Stimulated activated CD4-positive, alpha-beta T cell treated with anti-CD3 and anti-CD28 coated beads, Interleukin-4, amount 100 ng/mL, for 24 hours (primary cell): ENCODE measurements at places on chromosomes 13 and 19.

DNA sequence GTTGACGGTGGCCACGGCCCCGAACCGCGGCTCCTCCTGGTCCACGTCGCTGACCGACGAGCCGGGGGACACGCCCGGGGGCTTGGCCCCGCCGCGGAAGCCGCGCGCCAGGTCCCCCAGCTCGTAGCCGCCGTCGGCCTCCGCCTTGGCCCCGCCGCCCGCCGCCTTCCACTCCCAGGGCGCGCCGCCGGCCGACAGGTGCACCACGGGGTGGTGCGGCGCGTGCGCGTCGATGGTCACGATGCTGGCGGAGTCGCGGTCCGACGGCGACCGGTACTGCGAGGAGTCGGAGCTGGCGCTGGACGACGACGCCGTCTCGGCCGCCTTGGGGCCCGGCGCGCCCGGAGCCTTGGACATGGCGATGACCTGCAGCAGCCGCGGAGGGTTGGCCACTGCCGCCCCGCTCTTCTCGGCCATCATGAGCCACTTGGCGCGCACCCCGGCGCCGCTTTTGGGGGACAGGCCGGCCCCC lies 9.0 kb downstream of the PLPPR3 start:
- DNase-seq: no peak

GRCh38 chr13:46571189-46571908 lies 18.4 kb downstream of the LRCH1 start:
- no peak for DNase-seq

- no peak for DNase-seq
Observed at GRCh38 chr19:17314007-17314593, 4.7 kb downstream of the DDA1 start.

GRCh38 chr13:20144141-20144850 lies 16.6 kb downstream of the GJA3 start:
- no peak for DNase-seq

DNA sequence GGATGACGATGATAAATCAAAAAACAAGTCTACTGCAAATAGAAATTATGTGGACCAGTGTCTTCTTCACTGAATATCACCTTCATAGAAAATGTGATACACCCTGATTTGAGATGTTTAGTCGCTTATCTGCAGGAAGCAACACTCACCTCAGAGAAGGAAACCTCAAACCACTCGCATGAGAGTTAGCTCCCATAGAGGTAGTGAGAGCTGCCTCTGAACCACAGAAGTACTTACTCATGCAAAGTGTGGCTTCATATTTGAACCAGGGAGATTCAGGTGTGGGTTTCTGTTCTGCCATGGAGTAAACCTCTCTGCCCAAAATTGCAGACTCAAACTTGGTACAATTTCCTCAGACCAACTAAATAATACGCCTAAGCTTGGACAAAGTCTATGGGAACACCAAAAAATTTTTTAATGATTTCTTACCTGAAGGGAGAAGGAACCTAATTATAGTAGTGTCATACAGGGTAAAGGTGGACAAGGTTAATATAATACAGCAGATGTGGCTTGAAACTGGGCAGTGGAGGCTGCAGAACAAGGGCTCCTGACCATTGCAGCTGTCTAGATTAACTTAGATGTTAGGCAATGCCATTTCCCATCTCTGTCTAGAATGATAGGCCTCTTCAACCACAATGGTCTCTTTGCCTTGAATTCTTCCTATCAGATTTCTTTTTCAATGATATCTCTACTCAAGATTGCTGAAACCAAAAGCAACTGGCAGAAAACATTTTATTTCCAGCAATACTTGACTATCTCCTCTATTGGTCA lies 29.6 kb upstream of the RCBTB2 start:
- peak; percentile 75 for DNase-seq

DNA sequence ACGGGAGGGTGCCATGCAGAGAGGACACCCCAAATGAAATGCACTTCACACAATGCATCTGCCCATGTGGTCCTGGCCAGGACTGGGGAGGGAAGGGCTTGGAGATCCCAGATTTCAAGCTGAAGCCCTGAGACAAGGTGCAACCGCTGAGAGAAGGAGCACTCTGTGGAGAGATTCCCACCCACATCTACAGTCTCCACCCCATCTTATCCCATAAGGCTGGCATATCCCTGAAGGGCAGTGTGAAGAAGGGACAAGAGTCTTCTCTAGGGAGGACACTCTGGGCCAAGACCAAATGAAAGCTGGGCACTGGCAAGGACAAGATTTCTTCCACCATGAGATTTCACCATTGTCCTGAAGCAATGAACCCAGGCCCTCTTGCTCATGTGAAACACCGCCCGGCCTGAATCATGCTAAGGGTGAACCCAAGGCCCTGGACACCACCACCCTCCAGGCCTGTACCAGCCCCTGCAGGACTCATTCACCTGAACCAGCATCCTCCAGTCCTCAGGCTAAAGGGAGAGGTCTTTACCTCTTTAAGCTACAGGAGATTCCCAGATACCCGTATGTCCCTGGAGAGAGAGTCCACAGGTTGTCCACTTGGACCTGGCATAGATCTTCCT lies 20.5 kb downstream of the CEACAM4 start:
- DNase-seq: no peak

DNA sequence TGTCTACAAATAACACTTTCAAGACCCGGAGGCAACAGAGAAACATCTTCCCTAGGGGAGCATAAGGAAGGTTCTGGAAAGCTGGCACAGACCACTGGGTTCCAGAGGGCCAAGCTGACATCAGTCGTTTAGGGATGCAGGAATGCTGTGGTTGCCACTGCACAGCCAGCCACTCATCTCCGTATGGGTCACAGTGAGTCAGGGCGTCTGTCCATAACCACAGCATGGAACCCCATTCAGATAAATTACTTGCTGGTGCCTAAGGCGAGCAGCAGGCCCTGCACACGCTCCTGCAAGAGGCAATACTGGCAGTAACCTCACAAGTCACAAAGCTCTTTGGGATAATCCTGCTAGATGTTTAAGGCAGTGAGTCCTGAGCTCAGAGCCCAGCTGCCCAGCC lies 140.9 kb upstream of the UBL3 start:
- no peak for DNase-seq

- no peak for DNase-seq
Observed at GRCh38 chr13:92451060-92451459, 775.5 kb upstream of the GPC6 start.

DNA sequence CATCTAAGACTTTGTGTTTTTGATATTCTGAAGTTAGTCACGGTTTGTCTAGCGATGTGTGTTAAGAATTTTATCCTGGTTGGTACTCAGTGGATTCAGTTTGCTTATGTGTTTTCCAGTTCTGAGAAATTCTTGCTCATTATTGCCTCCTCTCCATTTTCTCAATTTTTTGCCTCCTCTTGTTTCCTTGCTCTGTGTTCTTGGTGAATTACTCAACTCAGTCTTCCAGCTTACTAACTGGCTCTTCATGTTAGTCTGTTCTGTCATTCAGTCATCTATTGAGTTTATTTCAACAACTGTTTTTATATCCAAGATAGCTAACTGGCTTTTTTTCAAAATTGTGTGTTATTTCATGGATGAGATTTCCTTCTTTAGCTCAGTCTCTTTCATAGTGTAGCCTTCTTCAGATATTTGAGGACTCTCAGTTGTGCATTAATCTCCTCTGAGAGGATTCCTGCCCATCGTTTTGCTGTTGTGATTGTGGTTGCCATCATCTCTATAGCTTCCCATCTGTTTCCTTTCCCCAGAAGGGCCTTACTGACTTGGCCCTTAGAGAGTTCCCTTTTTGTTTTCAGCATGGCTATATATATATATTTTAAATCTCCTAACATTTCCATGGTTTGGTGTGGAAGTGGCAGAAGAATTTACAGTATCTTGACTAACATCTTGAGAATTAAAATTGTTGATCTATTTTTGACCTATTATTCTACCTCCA lies 6.2 kb downstream of the SETDB2 start:
- DNase-seq: no peak

- DNase-seq: no peak
Observed at GRCh38 chr13:38656699-38657098, 30.2 kb upstream of the FREM2 start.

- DNase-seq: no peak
Observed at GRCh38 chr19:5392486-5392885, 51.9 kb upstream of the PTPRS start.

GRCh38 chr19:42468273-42468796 lies 25.6 kb upstream of the CXCL17 start:
- DNase-seq: no peak

DNA sequence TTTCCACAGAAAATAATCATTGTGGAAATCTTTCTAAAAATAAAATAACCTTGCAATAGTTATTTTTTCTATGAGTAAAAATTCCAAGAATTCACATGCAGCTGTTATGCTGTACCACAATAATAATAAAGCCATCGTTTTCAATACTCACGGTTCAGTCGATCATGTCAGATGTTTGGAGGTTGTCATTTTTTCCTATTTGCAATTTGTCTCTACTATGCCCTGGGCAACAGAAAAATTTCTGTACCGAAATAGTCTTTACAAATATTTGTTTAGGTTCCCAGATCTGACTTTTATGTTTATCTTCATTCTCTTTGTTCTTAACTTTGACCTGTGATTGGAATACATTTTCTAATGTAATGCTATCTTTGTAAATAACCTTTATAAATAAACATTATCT lies 79.7 kb downstream of the ESD start:
- DNase-seq: no peak

- no peak for DNase-seq
Observed at GRCh38 chr13:75581874-75582640, 32.5 kb downstream of the UCHL3 start.

DNA sequence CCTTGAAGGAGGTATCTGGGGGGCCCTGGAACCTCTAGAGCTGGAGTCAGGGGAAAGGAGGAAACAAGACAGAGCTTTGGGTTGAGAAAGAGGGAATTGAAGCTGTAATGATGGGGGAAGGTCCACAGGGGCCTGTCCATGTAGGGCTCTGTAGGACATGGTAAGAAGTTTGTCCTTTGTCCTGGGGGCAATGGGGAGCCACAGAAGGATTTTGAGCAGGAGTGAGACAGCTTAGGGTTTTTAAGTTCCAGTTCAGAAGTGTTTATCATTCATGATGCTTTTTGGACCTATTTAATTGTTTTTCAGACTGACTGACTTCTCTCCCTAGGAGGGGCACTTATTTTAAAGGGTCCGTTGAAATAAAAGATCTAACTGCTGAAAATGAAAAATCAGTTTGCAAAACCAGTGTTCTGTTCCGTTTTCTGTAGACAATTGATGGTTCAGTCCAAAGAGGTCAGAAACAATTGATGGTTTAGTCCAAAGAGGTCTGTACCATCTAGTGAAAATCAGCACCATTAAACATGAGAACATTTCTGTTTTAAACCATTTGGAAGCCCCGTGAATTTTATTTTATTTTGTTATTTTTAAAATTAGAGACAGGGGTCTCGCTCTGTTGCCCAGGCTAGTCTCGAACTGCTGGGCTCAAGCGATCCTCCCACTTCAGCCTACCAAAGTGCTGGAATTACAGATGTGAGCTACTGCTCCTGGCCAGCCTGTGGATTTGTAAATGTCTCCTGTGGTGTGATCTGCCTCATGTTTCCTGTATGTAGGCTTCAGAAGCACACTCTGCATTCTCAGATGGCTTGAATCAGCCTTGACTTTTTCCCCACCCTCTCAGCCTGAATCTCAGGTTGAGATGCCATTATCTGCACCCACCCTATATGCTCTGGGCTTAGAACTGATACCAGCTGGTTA lies 8.4 kb downstream of the PLD3 start:
- no peak for DNase-seq

DNA sequence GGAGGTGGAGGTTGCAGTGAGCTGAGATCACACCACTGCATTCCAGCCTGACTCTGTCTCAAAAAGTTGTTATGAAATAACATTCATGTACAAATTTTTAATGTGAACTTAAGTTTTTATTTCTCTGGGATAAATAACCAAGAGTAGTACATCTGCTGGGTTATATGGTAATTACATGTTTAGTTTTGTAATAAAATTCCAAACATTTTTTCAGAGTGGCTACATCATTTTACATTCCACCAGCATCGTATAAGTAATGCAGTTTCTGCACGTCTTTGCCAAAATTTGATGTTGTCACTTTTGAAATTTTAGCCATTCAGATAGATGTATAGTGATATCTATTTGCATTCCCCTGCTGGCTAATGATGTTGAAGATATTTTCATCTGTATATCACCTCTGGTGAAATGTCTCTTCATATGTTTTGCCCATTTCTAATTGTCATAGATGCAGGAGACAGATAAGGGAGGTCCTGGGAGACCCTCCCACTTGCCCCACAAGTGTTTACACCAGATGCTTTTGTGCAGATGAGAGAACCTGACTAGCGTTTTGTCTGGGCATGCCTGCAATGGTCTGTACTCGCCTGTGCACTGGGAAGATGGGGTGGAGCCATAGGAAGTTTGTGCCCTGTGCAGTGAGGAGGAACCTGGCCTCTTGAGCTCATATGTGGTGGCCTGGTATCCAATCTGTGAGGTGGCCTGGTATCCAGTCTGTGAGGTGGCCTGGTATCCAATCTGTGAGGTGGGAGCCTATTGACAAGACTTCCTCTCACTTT lies 12.7 kb upstream of the KBTBD6 start:
- no peak for DNase-seq

GRCh38 chr19:56547535-56547934 lies 8.8 kb downstream of the ZFP28 start:
- no peak for DNase-seq

DNA sequence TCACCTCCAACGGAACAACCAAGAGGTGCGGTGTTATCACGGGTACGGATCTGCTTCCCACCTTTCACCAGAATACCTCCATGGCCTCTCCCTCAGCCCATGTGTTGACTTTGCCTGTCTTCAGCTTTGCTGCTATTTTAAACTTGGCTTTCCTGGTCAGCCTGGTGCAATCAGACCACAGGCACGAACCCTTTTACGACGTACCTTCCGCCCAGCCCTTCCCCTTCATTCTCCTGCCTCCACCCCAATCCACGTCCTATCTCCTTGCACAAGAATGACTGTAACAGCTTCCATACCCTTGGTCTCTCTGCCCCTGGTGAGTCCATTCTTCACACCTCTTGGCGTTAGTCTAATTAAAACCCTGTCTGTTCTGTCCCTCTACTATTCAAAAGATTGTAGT lies 431.7 kb downstream of the EFNB2 start:
- no peak for DNase-seq

DNA sequence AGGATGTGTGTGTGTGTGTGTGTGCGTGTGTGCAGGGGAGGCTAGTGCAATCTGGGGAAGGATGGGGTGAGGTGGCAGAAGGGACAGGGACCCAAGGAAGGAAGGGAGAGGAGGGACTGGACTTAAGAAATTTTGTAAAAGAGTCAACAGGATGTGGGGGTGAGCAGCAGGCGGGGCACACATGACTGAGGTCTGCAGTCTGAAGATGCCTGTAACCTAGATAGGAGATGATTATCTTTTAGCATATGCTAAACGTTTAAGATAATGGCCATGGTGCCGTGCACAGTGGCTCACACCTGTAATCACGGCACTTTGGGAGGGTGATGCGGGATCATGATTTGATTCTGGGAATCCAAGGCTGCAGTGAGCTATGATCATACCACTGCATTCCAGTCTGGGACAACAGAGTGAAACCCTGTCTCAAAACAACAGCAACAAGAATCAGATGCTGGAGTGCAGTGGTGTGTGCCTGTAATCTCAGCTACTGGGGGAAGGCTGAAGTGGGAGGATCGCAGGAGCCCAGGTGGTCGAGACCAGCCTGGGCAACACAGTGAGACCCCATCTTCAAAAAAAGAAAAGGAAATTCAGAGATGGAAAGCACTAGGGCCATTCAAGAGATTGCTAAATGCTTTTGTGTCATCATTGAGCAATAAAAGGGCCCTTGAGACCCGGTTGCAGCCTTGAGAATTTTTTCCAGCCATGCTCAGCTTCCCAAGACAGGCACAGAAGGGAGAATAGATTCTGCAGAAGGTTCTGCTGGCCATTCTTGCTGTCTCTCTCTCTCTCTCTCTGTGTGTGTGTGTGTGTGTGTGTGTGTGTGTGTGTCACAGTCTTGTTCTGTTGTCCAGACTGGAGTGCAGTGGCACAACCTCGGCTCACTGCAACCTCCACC lies 3.8 kb upstream of the ZNF414 start:
- DNase-seq: peak; percentile 31
